Stimulated activated CD4-positive, alpha-beta T cell treated with anti-CD3 and anti-CD28 coated beads, TNF-alpha, amount 100 ng/mL, for 48 hours (primary cell): ENCODE measurements at places on chromosomes 1 and 21.

- no peak for DNase-seq
Measured at GRCh38 chr1:155080312-155081228, 1.9 kb downstream of the EFNA3 start.

- no peak for DNase-seq
Measured at GRCh38 chr1:47577303-47578025, 139.6 kb downstream of the FOXD2 start.

- DNase-seq: no peak
Measured at GRCh38 chr1:100347009-100347966, 5.0 kb upstream of the CDC14A start.

GRCh38 chr1:58966103-58966916, 182.5 kb upstream of the JUN start:
- DNase-seq: no peak

GRCh38 chr1:29632806-29633615, 396.7 kb downstream of the PTPRU start:
- DNase-seq: no peak

- DNase-seq: no peak
Measured at GRCh38 chr21:42424914-42425541, 21.3 kb downstream of the UBASH3A start.

DNA sequence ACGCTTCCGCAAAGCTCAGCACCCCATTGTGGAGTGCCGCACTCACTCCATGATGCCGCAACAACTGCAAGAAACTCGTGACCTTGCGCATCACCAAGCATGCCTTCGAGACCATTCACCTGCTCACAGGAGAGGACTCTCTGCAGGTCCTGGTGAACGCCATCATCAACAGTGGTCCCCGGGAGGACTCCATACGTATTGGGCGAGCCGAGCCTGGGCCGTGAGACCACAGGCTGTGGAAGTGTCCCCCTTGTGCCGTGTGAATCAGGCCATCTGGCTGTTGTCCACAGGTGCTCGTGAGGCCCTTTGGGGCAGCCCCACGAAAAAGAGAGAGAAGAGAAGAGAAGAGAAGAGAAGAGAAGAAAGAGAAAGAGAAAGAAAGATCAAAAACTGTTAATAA, 23.2 kb downstream of the SPATA45 start:
- no peak for DNase-seq

DNA sequence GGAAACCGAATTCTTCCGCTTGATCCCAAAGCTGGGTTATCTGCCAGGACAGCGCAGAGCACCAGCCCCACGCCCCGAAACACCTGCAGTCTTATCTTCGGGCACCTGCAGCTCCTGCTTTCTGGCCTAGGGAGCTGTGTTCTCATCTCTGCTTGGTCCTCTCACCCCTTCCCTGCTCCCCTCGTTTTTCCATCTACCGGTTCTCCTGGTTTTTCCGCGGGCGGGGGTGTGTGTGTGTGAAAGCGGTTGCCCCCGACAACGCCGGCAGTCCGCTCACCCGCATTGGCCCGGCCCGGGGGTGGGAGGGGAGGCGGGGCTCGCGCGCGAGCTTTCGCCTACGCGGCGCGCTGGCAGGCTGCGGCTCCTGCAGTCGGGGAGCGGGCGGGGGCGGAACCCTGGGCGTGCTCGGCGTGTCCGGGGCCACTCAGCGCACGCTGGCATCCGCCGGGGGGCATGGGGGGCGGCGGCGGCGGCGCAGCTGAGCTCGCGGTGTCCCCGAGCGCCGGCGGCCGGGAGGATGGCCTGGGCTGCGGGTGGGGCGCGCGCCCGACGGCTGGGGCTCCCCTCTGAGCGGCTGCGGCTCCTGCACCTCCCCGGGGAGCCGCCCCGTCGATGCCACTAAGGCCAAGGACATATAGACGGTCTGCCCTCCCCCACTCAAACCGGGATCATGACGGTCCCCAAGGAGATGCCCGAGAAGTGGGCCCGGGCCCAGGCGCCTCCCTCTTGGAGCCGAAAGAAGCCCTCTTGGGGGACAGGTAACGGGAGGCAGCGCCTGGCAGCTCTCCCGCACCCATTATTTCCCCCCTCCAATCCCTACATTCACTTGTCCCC, 3.2 kb downstream of the ATP8B2 start:
- peak; percentile 56 for DNase-seq

GRCh38 chr1:245409341-245410195, 254.8 kb downstream of the KIF26B start:
- DNase-seq: no peak

GRCh38 chr1:210910020-210910575, 223.8 kb downstream of the KCNH1 start:
- no peak for DNase-seq

DNA sequence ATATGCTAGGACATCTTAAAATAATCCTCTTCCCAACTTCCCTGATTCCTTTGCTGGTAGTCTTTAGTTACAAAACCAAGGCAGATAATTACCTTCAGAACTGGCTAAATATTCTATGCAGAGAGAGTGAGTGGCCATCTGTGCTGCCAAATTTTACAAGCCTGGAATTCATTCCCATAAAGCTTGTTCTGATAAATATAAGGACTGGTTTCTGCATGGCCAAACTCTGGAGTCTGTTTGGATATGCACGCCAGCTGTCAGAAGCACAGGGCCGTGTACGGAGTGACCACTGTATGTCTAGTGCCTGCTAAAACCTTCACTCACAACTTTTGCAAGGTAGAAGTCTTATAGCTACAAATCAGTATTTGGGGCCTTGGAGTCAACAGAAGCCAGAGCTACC, 66.5 kb upstream of the RAVER2 start:
- DNase-seq: no peak

DNA sequence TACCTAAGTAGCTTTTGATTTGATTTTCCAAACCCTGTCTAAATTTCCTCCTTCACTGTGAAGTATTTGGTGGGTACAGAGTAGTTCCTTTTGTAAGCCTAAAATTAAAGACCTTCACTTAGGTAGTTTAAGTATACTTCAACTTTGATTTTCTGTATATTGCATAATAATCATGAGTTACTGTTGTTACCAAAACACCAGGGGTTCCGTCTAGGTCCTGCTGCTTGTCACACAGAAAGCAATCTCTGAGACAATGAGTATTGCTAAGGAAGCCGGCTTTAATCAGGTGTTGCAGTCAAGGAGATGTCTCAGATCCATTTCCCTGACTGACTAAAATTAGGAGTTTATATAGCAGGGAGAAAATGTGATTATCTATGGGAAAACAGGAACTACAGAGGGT, 15.3 kb downstream of the RPS6KC1 start:
- DNase-seq: no peak

GRCh38 chr1:8211883-8212579, 105.9 kb upstream of the SLC45A1 start:
- DNase-seq: no peak

DNA sequence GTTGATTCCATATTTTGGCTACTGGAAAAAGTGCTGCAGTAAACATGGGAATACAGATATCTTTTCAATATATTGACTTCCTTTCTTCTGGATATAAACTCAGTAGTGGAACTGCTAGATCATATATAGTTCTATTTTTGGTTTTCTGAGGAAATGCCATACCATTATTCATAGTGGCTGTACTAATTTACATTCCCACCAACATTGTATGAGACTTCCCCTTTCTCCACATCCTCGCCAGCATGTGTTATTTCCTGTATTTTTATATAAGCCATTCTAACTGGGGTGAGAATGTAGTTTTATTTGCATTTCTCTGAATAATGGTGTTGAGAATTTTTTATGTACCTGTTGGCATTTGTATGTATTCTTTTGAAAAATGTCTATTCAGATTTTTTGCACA, 385.2 kb downstream of the NUF2 start:
- DNase-seq: no peak

- DNase-seq: no peak
Measured at GRCh38 chr1:31763671-31764311, 349 bp downstream of the ADGRB2 start.

GRCh38 chr1:117633423-117633822, 27.6 kb downstream of the TENT5C start:
- no peak for DNase-seq

- DNase-seq: no peak
Measured at GRCh38 chr1:60152891-60153290, 79.3 kb upstream of the C1orf87 start.

GRCh38 chr1:152036267-152037216, at the start of gene S100A11:
TSS of gene S100A11 (minus strand) at chr1:152037004. CDS start at chr1:152036915, 89 bp downstream.
- DNase-seq: peak; percentile 71

DNA sequence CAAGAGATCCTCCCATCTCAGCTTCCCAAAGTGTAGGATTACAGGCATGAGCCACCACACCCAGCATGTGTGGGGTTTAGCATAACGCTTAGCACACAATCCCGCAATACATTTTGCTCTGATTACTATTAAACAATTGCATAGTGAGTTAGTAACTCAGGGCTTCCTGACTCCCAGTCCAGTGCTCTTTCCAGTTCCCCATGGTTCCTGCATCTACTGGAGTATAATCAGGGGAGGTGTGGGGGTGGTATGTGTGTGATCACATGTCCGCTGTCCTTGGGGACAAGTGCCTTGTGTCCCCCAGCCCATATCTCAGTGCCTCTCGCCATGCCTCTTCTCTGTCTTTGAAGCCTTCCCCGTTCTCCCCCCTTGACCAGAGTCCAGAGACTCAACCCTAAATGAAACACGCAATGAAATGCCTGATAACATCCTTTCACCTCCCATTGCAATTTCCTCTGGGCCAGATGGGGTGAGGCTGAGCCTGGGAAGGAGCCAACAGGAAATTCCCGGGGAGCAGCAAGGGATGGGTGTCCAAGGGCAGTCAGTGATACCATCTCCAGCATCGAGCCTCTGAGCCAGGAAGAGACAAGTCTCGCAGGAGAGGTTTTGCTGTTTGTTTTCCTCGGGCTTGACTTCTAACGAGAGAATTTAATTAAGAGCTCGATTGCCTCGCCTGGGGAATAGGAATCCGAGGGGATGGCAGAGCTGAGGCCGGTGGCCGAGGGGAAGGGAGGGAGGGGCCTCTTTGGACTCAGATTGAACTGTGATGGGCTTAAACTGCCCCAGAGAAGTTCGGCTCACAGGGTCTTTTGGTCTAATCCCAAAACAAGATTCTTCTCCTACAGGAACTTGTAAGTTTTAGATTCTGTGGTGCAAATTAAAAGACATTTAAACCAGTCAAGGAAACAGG, 7.7 kb upstream of the HTR1D start:
- DNase-seq: no peak

- no peak for DNase-seq
Measured at GRCh38 chr1:40057310-40058030, 16.9 kb downstream of the CAP1 start.

GRCh38 chr1:88462488-88463261, 221.4 kb upstream of the PKN2 start:
- no peak for DNase-seq

DNA sequence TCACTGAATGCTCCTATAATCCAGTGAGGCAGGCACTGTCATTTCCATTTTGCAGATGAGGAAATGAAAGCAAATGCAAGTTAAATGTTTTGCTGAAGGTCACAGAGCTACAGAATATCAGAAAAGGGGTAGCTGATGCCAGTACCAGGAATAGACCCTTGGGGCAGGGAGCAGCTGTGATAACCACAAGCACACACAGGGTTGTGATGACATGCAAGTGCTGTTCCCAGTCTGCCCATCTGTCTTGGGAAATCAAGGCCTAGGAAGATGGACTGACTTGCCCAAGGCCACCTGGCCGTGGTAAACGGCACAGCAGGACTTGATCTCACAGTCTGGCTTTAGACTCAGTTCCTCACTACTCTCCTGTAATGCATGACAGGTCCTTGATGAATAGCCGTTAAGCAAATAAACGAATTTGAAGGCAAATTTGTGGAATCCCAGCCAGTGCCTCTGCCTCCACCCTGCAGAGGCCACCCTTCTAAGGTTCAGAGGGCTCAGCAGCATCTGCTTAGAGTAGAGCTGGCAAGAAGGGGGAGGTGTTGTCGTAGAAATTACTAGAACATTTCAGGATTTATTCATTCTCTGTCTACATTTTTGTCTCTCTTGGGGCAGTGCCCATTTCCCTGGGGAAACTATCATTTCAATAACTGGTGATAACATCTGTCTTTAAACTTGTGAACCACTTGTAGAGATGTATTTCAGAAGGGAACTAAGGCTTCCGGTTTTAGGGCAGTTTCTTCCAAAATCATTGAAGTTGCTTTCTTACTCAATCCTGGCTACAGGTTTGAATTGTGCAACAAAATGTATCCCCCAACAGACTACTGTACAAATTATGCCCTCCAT, 53.2 kb upstream of the MRPS6 start:
- no peak for DNase-seq

DNA sequence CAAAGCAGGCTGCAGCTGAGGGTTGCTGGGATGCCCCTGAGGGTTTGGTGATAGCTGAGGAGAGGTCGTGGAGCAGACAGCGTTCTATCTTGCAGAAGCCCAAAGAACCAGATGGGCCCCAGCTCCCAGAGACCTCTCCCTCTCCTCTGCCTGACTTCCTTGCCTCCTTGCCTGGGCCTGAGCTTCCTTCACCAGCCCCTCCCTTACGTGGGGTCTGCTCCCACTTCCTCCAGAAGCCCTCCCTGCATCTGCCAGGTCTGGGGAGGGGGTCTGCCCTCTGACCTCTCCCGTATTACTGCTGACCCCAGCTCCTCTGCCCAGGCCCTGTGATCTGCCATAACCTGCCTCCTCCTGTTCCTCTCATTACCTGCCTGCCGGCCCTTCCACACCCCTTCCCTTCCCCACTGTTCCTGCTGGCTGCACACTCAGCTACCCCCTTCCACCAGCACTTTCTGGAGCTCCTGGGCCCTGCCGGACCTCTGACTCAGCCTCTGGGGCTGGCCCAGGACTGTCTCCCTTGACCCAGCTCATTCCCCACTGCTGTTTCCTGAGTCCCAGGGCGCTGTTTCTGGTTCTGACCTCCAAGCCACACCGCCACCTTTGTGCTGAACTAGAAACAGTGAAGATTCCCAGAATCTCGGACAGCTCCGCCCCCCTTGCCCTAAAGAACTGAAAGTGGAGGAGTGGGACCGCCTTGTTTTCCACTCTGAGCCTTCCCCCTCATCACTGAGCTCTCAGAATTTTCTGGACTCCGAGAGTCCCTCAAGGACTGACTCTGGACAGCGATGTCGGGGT, 237.7 kb upstream of the C1orf174 start:
- DNase-seq: no peak

DNA sequence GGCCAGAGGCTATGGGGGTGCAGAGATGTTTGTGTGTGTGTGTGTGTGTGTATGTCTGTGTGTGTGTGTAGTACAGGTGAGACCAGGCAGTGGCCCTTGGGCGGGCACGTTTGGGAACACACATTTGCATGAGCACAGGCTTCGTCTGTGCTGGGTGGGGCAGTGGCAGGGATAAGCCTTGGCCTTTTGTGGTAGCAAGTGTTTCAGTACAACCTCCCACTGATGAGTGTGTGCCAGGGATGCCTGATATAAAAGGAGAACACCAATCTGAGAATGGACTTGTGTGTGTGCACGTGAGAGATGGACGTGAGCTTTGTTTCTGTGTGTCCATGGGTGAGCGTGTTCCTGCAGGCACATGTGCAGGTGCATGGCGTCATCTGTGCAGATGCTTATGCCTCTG, 3.0 kb downstream of the NTRK1 start:
- no peak for DNase-seq

- DNase-seq: no peak
Measured at GRCh38 chr1:234607109-234608024, 2.6 kb downstream of the IRF2BP2 start.

DNA sequence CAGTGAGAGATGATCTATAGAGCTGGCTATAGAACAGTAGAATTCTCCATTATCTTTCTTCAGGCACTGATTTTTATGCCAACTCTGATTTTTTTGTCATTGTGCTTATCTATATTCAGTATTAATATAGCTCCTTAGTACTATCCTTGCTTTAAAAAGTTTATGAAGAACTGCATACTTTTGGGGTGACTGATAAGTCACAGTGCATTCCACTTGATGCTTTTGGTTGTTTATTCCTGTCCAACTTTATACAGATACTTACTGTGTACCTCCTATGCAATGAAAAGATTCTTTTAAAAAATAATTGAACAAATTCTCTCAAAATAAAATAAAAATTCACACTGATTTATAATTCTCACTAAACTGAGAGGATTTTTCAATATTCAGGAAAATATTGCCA, 71.6 kb downstream of the COL24A1 start:
- no peak for DNase-seq
